ENCODE measurements at places on chromosomes 2 and 18.

DNA sequence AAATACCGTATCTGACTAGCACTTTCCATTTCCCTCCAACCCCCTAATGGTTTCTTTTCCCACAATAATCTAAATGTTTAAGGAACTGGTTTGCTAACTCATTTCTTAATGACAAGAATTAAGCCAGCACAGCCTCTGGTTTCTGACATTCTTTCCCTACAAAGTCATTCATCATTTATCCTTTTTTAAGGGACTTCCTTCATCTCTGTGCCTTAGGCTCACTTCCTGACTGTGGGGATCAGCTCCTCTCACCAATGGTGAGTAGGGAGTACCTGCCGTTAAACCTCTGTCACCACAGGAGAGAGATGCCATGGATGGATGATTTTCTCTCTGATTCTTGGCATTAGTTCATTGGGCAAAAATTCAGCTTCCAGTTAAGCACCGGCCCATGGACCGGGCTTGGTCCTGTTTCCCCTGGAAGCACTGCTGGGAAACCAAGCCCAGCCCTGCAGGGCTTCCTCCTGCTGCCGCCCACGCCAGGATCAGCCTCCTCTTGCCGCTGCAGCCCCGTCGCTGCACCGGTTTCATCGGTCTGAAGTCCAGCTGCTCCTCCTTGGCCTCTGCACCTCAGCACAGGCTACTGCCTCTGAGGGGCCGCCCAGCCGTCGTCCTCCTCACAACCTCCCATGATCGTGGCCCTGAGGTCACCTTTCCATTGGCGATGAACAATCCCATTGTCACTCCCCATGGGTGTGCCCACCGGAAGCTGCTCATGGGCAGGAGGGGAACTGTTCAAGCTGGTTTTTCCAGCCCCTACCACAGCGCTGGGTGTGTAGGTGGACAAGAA, 64.0 kb upstream of the ZNF516 start:
- no peak for DNase-seq

DNA sequence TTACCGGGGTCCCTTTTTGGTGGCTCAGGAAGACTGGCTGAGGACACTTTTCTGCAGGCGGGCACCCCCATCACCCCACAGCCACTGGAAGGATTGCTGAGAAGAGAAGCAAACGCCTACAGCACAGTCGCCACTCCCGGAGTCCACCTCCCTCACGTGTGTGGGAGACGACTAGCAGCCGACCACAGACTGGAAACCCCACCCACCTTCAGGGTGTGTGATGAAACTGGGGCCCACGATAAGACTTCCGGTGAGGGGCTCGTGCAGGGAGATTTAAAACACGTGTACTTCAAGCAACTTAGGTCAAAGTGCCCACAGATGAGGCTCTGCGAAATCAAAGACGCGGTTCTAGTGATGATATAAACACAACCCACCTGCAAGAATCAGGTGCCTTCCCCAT, 26.3 kb downstream of the MBP start:
- peak; percentile 49 for DNase-seq

DNA sequence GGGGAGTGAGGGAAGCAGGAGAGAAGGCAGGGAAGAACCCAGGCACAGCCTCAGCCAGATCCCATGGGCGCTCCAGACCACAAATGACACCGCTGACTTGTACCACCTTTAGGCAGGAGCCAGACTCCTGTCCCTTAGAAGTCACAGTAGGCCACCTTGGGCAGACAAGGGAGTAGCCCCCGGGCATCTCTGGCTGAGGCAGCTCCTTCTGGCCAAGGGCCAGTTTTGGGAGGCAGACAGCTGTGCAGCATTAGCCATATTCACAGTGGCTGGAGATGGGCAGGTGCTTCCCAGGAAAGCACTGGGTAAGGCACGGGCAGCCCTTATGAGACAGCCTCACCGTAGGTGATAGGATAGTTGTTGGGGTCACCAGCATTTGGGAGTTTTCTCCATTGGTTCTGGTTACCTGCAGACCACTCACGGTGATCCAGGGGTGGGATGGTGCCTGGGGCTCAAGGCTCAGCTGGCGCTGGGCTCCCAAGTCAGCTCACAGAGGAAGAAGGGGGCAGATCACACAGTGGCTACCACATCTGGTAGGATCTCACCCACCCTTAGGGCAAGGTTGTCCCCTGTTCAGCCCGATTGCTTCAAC, 2.1 kb downstream of the ASTL start:
- no peak for DNase-seq

DNA sequence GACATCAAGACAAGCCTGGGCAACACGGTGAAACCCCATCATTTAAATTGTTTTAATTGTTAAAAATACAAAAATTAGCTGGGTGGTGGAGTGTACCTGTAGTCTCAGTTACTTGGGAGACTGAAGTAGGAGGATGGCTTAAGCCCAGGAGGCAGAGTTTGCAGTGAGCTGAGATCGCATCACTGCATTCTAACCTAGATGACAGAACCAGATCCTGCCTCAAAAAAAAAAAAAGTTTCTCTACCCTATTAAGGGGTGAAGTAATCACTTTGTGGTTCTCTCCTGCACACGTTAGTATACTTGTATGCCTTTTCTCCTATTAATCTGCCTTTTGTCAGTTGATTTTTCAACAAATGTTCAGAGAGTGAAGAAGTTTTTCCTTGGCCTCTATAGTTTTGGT, 18.1 kb upstream of the PUM2 start:
- no peak for DNase-seq

DNA sequence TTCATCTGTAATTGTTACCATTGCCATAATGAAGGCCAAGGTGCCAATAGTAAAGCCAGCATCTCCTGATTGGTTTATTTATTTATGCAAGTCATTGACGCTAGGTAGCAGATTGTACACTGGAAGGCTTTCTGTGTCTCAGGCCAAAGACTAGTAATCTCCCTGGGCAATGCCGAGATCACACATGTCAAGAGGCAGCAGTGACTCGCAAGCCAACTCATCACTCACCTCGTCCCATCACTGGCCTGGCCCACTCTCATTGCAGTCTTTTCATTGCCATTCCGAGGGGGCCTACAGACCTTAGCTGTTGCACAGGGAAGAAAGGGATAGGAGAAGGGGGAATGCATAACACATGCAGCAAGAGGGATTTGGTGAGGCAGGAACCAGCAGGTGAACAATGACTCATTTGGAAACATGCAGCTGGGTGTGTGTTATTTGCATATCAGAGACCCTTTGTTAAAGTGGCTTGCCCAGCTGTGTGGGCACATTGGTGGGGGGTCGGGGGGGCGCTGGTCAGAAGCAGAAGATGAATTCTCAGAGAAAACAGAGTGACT, 448.7 kb upstream of the HNRNPA3 start:
- DNase-seq = no peak

- DNase-seq = no peak
Measured at GRCh38 chr2:212726403-212726802, 187.8 kb upstream of the ERBB4 start.

- no peak for DNase-seq
Measured at GRCh38 chr2:215383652-215384279, 52.1 kb downstream of the FN1 start.

DNA sequence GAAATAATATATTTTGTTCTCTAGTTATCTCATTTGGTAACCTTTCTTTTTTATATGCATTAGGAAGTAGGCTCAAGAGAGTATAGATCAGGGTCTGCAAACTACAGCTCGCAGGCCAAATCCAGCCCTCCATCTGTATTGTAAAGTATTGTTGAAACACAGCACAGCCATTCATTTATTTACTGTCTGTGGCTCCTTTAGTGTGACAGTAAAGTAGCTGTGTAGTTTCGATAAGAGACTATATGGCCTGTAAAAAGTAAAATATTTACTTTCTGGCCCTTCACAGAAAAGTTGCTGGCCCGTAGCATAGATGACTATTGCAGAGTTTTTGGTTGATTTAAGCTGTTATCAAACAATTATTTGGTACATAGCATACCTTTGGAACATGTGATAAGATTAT, 67.6 kb downstream of the MIB1 start:
- DNase-seq = no peak

GRCh38 chr18:58633874-58634273, 5.0 kb upstream of the ALPK2 start:
- DNase-seq = no peak

DNA sequence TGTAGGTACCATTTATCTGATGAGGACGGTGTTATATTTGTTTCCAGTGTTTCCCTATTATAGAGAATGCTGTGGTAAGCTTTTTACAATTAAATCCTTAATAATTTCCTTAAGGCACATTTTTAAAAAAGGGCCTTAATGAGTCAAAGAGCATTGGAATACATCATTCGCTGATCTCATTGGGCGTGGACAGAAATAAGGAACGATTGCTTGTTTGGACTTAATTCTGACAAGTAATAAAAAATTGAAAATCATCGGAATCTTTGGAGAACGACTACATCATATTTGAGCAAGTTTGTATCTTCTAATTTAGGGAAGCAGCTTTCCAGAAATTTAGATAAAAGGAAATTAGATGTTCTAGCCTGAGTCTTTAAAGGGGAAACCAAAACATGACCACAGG, 11.3 kb downstream of the AGPS start:
- no peak for DNase-seq

DNA sequence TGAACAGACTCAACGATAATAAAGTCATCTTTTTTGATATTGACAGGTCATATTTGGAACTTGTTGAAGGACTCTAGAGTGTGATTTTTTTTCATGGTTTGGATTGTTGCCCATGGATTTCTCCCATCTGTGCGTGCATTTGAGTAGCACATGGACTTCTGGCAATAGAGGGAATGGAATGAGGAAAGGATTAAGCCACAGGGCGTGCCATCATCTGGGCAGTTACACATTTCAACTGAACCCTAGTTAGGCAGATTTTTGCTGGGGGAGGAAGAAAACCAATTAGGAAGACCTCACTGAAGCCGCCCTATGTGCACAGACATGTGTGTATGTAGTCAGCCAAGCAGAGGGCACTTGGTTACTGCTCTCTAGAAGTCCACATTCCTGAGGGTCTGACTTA, 72.6 kb downstream of the TPGS2 start:
- DNase-seq = no peak

DNA sequence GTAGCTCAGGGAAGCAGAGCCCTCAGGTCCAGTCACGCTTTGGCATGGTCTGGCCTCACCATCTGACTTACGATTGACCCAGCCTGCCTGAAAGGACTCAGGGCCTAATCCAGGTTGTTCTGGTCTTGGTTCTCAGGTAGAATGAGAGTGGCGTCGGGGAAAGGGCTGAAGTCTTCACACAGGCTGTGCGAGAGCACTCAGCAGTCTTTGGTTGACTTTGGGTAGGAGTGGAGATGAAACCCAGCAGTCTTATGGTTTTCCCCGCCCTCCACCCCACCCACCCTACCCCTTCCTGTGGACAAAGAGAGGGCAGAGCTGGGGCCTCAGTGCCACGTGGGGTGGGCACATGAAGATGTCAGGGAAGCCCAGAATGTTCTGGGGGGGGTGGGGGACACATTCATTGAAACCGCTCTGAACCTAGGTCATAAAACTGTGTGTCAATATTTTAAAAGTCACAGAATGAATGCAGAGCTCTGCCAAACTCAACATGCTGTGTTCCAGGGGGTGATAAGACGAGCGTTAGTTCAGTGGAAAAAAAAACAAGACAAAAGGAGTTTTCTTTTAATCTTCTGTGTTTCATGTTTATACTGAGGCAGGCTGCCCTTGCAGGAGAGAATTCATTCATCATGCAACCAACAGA, 58.6 kb upstream of the ALPP start:
- DNase-seq = no peak

DNA sequence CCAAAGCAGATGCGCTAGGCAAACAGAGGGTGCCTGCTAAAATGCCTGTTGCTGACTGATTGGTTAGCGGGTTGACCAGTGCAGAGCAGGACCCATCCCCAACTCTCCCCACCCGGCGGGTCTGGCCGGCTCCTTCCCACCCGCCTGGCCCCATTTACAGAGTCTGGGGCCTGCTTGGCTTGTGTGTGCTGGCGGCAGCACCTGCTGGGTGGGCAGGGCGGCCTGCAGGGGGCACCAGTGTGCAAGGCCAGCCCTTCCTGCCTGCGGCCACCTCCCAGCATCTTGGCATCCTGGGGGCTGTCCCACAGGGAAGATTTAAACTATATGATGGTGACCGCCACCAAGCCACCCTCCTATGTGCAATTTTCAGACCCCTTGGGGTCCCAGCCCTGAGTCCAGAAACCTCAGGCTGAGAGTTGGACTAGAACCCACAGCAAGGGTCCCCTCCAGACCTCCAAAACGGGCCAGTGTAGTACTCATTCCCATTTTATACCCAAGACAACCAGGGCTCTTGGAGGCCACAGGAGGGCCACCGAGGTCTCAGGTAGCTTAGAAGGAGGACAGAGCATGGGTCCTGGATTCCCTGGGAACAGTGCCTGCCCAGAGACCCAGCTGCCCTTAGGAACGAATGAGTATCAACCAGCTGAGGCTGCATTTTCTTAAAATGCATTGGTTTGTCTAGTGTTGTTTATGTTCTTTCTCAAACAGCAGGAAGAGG, 173.6 kb downstream of the SMAD7 start:
- DNase-seq = no peak

- no peak for DNase-seq
Measured at GRCh38 chr18:76399613-76400391, 95.2 kb downstream of the ZNF516 start.

- peak; percentile 53 for DNase-seq
Measured at GRCh38 chr2:98730707-98731040, 258 bp downstream of the MGAT4A start.

DNA sequence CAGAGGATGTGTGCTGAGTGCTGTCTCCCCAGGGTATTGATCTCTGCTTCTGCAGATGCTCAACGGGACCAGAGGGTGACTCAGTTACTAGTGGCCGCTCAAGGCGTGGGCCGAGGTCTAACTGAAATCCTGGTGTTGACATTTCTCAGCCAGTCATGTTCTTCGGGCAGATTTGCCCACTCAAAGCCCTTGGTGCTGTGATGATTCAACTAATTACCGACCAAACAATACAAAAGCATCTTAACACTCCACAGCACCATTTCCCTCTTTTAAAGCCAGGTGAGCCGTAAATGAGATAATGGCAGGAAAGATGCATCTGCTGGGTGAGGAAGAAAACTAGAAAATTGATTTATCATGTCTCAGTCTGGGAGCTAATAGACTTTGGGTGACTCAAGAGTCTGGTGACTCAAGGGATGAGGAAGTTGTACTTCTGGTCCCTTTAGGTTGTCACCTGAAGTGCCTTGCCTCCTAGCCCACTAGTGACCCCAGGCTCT, 32.7 kb upstream of the PRLH start:
- DNase-seq = no peak
